ENCODE measurements at places on chromosomes 4 and X. TPM values are rescaled to one million over a fixed set of nuclear protein-coding genes. Genes with fewer than 3 reads are reported as not detected.

HSPA4L gene
- 4.6 TPM for total RNA-seq

DMP1 gene
- total RNA-seq, result not detected

GUF1 gene
- 20.9 TPM for total RNA-seq

EPGN gene
- 2.3 TPM for total RNA-seq

XAGE1A gene
- total RNA-seq, result 0.58 TPM

TMEM35A gene
- total RNA-seq, result 1.0 TPM

DHRSX gene
- 20.4 TPM for total RNA-seq

GAGE12E gene
- total RNA-seq, result not detected

CA5B gene
- total RNA-seq, result 17.2 TPM

IL2 gene
- not detected for total RNA-seq

- H3K36me3 ChIP-seq, result no peaks in the 10 kb centered on the region
- no peaks in the 10 kb centered on the region for H3K4me1 ChIP-seq
- H3K27me3 ChIP-seq, result no peaks in the 10 kb centered on the region
- no peak overlapping the region for H3K27ac ChIP-seq
- DNase-seq, result no peak
Observed at GRCh38 chr4:174813292-174813691, 15.8 kb downstream of the GLRA3 start.

- H3K27ac ChIP-seq, result no peak overlapping the region
- no peaks in the 10 kb centered on the region for H3K27me3 ChIP-seq
- no peaks in the 10 kb centered on the region for H3K4me1 ChIP-seq
- DNase-seq, result no peak
Observed at GRCh38 chr4:26531491-26532116, 41.3 kb upstream of the CCKAR start.

DNA sequence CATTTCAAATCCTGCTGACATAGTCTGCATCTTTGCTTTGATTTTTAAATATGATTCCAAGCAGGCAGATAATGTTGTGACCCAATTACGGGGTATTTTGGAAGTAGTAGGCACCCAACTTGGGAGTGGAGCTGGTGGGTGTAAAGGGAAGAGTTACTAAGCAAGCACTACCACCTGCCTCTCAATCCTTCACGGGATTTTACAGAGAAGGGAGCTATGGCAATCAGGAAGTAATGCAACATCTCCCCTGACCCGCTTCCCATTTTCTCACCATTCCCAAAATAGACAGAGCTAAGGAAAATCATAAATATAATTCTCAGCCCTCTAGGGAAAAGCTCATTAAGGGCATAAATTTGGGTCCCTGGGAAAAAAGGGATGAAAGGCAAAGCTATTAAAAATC is 9.2 kb downstream of the APBB2 start:
- no peak for DNase-seq
- no peaks in the 10 kb centered on the region for H3K36me3 ChIP-seq
- peak overlapping the region; percentile 46 for H3K27ac ChIP-seq
- H3K4me1 ChIP-seq, result peaks cover 5% of the 10 kb centered on the region

- no peaks in the 10 kb centered on the region for H3K36me3 ChIP-seq
- H3K27ac ChIP-seq, result no peak overlapping the region
- H3K4me3 ChIP-seq, result no peak overlapping the region
- H3K4me1 ChIP-seq, result no peaks in the 10 kb centered on the region
- H3K27me3 ChIP-seq, result no peaks in the 10 kb centered on the region
Observed at GRCh38 chr4:48661391-48661790, 118.7 kb downstream of the FRYL start.

DNA sequence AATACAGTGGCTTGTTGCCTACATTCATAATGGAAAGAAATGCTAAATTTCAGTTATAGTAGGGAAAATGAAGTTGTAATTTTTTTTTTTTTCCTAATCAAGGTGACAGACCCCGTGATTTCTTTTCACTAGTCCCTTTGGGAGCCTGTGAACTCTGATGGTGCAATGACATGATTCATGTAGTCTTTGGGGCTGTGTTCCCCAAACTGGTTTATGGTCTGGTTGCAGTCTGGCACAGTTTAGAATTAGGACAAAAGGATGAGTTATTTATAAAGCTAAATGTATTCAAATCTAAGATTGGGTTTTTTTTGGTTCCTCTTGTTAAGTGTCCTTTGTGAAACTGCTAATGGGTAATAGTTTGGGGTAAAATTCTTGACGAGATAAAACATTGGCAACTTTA is 66.0 kb downstream of the REPS2 start:
- no peak overlapping the region for H3K4me3 ChIP-seq
- H3K27me3 ChIP-seq, result peaks cover 17% of the 10 kb centered on the region
- H3K27ac ChIP-seq, result no peak overlapping the region
- H3K4me1 ChIP-seq, result no peaks in the 10 kb centered on the region

DNA sequence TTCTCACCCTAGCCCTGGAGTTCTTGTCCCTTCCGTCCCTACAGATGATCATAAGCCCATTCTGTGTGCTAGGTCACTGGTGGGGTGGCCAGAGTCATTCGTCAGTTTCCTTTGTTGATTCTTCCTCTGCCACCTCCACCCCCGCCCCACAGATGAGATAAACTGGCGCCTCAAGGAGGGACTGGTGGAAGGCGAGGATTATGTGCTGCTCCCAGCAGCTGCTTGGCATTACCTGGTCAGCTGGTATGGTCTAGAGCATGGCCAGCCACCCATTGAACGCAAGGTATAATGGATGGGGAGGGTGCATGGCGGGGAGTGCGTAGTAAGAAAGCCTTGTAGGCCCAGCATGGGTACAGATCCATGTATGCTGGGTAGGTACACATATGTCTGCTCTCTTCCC is 6.4 kb downstream of the USP11 start:
- DNase-seq, result no peak
- no peaks in the 10 kb centered on the region for H3K27me3 ChIP-seq
- peaks cover 4% of the 10 kb centered on the region for H3K4me1 ChIP-seq
- no peak overlapping the region for H3K27ac ChIP-seq
- peaks cover 24% of the 10 kb centered on the region for H3K36me3 ChIP-seq
- H3K4me3 ChIP-seq, result no peak overlapping the region

DNA sequence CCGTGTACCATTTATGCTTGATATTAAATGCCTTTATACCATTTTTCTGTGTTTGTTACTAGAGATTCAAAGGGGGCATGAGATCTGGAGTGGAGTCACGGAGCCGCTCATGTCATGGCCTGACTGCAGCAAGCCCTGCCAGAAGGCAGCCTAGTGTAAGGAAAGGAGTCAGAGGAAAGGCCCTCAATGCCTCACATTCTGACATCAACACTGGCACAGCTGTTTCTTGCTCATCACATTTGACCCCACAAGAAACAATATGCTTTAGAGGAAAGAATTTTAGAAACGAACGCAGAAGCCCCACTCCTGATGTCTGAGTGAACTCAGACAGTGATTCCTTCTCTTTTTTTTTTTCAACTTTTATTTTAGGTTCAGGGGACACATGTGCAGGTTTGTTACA is 322.4 kb upstream of the CPEB2 start:
- no peaks in the 10 kb centered on the region for H3K4me1 ChIP-seq
- H3K27me3 ChIP-seq, result no peaks in the 10 kb centered on the region
- no peak overlapping the region for H3K4me3 ChIP-seq
- H3K36me3 ChIP-seq, result no peaks in the 10 kb centered on the region

DNA sequence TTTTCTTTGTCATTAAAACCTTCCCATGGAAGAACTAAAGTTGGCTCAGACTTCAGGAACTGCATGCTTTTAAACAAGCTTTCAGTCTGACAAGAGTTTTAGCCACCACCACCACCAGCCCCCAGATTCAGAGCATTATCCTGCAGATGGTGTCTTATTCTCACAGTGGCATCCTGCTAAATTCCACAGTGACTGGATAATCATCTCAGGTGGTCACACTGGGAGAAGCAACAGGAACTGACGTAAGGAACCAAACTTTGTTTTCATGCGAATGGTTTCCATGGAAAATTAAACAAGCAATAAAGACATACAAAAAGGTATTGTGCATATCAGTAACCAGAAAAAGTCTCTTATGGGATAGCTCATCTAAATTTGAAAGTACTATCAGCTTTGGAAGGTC is 370.7 kb downstream of the FBXW7 start:
- no peak overlapping the region for H3K27ac ChIP-seq
- H3K36me3 ChIP-seq, result no peaks in the 10 kb centered on the region
- no peaks in the 10 kb centered on the region for H3K4me1 ChIP-seq
- DNase-seq, result no peak

- H3K4me3 ChIP-seq, result no peak overlapping the region
- H3K27ac ChIP-seq, result no peak overlapping the region
- H3K27me3 ChIP-seq, result no peaks in the 10 kb centered on the region
- H3K4me1 ChIP-seq, result peaks cover 12% of the 10 kb centered on the region
Observed at GRCh38 chr4:52915730-52916300, 53.7 kb downstream of the RASL11B start.

DNA sequence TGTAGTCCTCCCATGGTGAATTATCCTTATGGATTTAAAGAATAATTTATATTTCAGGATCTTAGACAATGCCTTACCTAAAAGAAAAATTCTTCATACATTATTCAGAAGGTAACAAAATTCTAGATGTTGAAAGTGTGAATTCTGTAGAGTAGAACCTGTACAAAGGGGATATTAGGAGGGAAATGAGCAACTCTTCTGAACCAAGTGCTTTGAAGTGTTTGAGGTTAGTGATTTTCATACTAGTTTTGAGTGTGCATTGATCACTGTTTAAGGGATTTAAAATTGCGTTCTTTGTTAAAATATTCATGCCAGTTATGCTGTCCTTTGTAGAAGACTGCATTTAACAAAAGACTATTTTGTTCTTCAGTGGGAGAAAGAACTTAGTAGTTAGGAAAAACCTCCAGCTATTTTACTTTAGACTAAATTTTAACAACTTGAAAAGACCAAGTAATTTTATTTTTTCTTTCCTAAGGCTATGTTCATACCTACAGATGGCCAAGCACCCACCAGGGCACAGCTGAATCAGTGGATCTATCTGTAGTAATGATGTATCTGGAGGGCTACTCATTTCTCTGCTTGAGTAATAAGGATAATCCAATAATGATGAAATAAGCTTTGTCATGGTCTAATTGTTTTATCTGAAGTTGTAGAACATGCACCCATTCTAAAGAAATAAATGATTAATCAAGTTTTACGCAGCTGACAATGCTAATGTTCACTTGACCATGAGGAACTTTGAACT is 134.3 kb upstream of the RPS6KA6 start:
- no peak overlapping the region for H3K4me3 ChIP-seq
- H3K27me3 ChIP-seq, result no peaks in the 10 kb centered on the region
- no peak for DNase-seq
- H3K27ac ChIP-seq, result no peak overlapping the region
- no peaks in the 10 kb centered on the region for H3K36me3 ChIP-seq
- H3K4me1 ChIP-seq, result no peaks in the 10 kb centered on the region

GRCh38 chr4:11228530-11228929 is 200.2 kb downstream of the HS3ST1 start:
- no peaks in the 10 kb centered on the region for H3K36me3 ChIP-seq
- DNase-seq, result no peak
- peaks cover 42% of the 10 kb centered on the region for H3K4me1 ChIP-seq

GRCh38 chr4:38867478-38868058 is at the start of gene FAM114A1:
TSS of gene FAM114A1 (plus strand) at chr4:38867806. CDS start at chr4:38878079, 10,273 bp downstream.
- peaks cover 5% of the 10 kb centered on the region for H3K36me3 ChIP-seq
- peak; percentile 94 for DNase-seq
- H3K27me3 ChIP-seq, result no peaks in the 10 kb centered on the region
- peak within 1 kb of the TSS; percentile 82 for H3K4me3 ChIP-seq
- peak within 1 kb of the TSS; percentile 97 for H3K27ac ChIP-seq
- H3K4me1 ChIP-seq, result peaks cover 21% of the 10 kb centered on the region

GRCh38 chr4:159401226-159401712 is 298.4 kb downstream of the RAPGEF2 start:
- peaks cover 12% of the 10 kb centered on the region for H3K4me1 ChIP-seq
- no peaks in the 10 kb centered on the region for H3K36me3 ChIP-seq
- H3K27me3 ChIP-seq, result no peaks in the 10 kb centered on the region
- H3K4me3 ChIP-seq, result no peak overlapping the region
- no peak for DNase-seq

DNA sequence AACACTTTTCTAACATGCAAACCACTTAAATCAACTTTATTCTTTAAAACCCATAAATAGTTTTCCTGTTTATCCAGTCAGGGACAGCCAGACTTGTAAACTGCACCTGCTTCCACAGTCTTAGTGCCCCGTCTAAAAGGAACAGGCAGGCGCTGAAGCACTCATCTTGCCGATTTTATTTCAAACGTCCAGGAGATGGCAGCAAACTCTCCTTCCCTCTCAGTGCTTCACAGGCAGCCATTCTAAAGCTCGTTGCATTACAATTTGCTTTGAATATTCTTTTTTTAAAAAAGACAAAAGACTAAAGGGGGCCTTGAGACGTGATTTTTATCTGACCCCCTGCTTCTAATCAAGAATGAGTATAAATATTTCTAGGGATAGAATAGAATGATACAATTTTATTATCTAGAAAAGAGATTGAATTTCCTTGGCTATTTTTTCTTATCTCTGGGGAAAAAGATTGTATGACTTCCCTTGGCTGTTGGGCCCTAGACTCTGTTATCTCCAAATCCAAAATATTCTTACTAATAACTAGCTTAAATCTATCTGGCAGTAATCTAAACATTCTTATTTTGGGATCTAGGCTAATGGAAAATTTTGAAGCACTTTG is 93.6 kb upstream of the MYOZ2 start:
- H3K4me3 ChIP-seq, result no peak overlapping the region
- H3K36me3 ChIP-seq, result no peaks in the 10 kb centered on the region
- no peak overlapping the region for H3K27ac ChIP-seq
- peaks cover 6% of the 10 kb centered on the region for H3K4me1 ChIP-seq

- H3K4me1 ChIP-seq, result no peaks in the 10 kb centered on the region
- no peak overlapping the region for H3K4me3 ChIP-seq
- DNase-seq, result no peak
- H3K27me3 ChIP-seq, result no peaks in the 10 kb centered on the region
- no peaks in the 10 kb centered on the region for H3K36me3 ChIP-seq
Observed at GRCh38 chr4:81954271-81954670, 419.5 kb downstream of the HNRNPD start.

- H3K27me3 ChIP-seq, result no peaks in the 10 kb centered on the region
- no peak for DNase-seq
- H3K36me3 ChIP-seq, result no peaks in the 10 kb centered on the region
- no peak overlapping the region for H3K27ac ChIP-seq
- no peak overlapping the region for H3K4me3 ChIP-seq
- no peaks in the 10 kb centered on the region for H3K4me1 ChIP-seq
Observed at GRCh38 chr4:121923306-121923705, 28.6 kb downstream of the TRPC3 start.

GRCh38 chrX:11770320-11770719 is 12.3 kb downstream of the MSL3 start:
- H3K4me1 ChIP-seq, result no peaks in the 10 kb centered on the region
- H3K36me3 ChIP-seq, result no peaks in the 10 kb centered on the region
- peak; percentile 73 for DNase-seq
- no peak overlapping the region for H3K27ac ChIP-seq
